NCI-H187 (cell line): ENCODE measurements at places on chromosomes 6 and 20.

DNA sequence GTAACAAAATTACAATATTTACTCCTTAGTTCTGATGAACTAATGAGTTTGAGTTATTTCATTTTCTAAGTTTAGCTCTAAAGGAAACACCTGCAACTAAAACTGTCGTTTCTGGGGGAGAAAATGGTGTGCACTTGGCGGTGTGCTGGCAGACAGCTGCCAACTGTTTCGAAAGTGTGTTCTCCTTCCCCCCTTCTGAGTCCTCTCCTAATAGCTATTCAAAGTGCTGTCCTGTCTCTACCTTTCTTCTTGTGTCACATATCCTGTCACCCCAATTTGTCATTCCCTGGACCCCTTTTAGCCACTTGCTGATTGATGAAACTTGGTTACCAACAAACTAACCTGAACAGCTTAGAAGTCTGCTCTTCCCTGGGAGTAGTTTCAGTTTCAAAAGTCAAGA is 4.9 kb upstream of the UBE2J1 start:
- no peak for DNase-seq

DNA sequence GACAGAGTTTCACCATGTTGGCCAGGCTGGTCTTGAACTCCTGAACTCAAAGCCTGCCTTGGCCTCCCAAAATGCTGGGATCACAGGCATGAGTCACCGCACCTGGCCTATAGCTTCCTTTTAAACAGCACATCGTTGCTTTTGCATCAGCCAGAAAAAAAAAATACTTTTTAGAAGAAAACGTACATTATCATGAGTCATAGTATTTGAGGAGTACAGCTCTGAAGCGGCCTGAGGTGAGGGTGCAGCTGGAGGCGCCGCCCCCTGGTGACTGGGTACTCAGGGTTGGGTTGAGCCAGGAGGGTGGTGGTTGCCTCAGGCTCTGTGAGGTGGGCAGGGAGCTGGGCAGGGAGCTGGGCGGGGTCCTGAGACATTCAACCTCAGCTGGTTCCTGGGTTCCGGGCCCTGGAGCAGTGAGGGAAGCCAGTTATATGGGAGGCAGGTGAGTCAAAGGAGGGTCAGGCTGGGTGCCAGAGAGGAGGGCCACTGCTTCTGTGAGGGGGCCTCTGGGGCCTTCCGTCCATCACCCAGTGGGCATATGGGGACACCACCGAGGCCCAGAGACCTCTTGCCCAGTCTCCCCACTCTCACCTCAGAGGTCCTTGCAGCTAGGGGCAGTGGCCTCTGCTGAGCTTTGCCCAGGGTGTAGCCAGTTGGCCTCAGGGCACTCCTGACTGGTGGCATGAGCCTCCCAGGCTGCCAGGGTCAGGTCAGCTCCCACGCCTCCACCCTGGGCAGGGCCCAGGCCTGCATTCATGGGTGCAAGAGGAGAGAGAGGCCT is 11.7 kb upstream of the ID1 start:
- DNase-seq, result no peak

DNA sequence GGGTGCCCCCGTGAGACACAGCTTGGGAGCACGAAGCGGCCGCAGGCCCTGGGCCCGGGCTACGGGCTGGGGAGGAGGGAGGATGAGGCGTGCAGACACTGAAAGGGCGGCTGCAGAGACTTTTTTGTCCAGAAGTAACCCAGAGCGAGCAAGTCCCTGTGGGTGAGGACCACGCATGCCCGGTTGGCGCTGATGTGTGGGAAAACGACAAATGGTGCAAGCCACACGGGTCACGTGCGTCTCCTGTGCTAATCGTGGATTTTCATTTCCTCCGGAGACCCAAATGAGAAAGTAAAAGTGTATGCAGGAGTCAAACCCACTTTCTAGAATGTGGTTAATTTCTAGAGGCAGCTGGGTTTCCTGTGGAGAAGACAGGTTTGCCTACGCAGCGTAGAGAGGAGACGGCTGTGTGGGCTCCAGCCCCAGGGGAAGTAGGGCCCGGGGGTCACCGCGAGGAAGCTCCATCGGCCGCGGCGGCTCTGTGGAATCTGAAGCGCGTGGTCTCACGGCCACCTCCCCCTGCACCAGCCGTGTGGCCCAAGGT is 19.0 kb downstream of the DLL1 start:
- no peak for DNase-seq

GRCh38 chr6:158559338-158559894 is 475 bp upstream of the TMEM181 start:
- no peak for DNase-seq
